ENCODE measurements at places on chromosomes 5 and 9.
A peak's percentile ranks its signal among the peaks of the same experiment; 100 is the strongest.

GRCh38 chr5:157253547-157253946 is 12.4 kb upstream of the CYFIP2 start:
- DNase-seq, result peak; percentile 59

DNA sequence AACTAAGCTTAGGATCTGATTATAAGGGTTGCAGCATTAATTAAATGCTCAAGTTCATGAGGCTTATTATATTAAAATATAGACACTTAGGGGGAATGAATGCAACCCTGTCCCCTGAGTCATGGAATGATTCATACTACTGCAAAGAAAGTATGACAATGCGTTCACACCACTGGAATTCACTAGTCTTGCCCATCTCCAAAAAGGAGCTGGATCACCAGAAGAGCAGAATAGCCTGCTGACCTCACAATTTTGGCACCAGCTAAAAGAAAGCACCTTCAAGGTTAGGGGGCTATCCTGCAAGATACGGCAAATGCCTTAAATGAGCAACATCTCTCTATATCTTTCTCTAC is 32.0 kb upstream of the TMED7 start:
- no peak for DNase-seq

- no peak for DNase-seq
These were observed 420.0 kb upstream of the TLE4 start for GRCh38 chr9:79151791-79152190.

- no peak for DNase-seq
These were observed 68.0 kb upstream of the CTNNA1 start for GRCh38 chr5:138685193-138685745.

DNA sequence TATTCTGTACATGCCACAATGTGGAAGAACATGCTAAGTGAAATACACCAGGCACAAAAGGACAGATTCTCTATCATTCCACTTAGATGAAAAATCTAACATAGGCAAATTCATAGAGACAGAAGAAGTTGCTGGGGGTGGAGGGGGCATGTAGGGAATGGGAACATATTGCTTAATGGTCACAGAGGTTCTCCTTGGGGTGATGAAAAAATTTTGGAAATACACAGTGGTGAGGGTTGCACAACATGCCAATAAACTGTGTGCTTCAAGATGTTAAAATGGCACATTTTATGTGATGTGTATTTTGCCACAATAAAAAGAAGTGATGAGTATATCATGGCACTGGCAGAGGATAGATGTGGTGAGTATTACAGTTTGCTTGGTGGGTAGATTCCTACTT is 111.9 kb downstream of the SUSD1 start:
- no peak for DNase-seq

DNA sequence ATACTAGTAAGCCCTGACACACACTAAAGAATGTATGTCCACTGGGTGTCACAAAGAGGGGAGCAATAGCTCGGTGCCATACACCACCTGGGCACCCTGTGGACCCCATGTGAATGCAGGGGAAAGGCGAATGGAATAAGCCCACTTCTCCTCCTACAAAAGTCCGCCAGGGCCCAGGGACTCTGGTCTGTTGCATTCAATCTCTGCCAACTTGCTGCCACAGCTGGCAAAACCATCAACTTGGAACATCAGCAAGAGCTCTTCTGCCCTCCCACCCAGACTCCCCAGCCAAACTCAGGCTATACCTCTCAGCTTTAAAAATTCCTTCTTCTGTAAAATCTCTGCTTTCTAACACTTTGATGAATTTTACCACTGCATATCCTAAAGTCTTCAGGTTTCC is 54.5 kb downstream of the PFDN1 start:
- DNase-seq, result no peak

GRCh38 chr9:24518545-24518944 is 27.2 kb downstream of the IZUMO3 start:
- no peak for DNase-seq
